ENCODE measurements at places on chromosomes 1 and 21. TPM values are rescaled to one million over a fixed set of nuclear protein-coding genes. Genes with fewer than 3 reads are reported as not detected.

Gene LRRC39
- polyA plus RNA-seq = 15.6 TPM

Gene S100A1
- polyA plus RNA-seq = 29.8 TPM

Gene KIF14
- polyA plus RNA-seq = 1.8 TPM

Gene RBM11
- polyA plus RNA-seq = 10.2 TPM

Gene TMEM240
- 4.3 TPM for polyA plus RNA-seq

Gene TINAGL1
- polyA plus RNA-seq = 24.6 TPM

Gene TNNT2
- 2.7 TPM for polyA plus RNA-seq

Data from testis (tissue), 5 donors.